H7 (cell line): ENCODE measurements at places on chromosomes 7 and 10.

DNA sequence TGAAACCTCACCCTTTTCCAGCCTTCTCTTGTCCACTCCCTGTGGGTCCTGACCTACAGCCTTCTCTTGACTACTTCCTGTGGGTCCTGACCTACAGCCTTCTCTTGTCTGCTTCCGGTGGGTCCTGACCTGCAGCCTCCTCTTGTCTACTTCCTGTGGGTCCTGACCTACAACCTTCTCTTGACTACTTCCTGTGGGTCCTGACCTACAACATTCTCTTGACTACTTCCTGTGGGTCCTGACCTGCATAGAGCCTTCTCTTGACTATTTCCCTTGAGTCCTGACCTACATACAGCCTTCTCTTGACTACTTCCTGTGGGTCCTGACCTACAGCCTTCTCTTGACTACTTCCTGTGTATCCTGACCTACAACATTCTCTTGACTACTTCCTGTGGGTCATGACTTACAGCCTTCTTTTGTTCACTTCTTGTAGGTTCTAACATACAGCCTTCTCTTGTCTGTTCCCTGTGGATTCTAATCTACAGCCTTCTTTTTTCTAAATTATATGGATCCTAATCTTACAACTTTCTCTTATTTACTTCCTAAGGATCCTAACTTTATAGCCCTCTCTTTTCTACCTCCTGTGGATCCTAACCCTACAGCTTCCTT lies 36.5 kb downstream of the C10orf71 start:
- DNase-seq: no peak

GRCh38 chr10:12799144-12799543 lies 202.4 kb downstream of the CCDC3 start:
- DNase-seq: no peak

DNA sequence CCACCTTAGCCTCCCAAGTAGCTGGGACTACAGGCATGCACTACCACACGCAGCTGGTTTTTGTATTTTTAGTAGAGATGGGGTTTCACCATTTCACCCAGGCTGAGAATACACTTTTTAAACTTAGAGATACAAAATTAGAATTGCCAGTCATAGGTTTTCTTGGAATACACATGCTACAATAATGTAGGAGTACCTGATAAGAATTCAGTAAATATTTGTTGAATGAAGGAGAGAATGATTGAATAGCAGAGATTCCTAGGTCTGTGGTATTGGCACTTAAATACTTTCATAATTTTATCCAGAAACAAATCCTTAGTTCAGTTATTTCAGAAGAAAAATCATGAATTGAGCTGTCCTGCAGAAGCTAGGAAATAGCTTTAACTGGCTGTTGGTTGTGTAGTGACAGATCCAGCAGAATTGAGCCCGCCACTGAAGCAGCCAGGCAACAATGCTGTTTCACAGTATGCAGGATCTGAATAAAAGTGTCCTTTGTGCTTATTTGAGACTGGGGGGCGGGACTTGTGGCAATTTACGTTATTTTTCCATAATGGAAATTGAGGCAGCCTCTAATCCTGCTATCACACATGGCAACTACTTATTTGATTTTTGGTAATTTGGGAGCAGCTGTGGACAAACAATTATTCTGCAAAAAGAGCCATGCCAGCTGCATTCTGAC lies 31.5 kb downstream of the NRF1 start:
- DNase-seq: no peak

DNA sequence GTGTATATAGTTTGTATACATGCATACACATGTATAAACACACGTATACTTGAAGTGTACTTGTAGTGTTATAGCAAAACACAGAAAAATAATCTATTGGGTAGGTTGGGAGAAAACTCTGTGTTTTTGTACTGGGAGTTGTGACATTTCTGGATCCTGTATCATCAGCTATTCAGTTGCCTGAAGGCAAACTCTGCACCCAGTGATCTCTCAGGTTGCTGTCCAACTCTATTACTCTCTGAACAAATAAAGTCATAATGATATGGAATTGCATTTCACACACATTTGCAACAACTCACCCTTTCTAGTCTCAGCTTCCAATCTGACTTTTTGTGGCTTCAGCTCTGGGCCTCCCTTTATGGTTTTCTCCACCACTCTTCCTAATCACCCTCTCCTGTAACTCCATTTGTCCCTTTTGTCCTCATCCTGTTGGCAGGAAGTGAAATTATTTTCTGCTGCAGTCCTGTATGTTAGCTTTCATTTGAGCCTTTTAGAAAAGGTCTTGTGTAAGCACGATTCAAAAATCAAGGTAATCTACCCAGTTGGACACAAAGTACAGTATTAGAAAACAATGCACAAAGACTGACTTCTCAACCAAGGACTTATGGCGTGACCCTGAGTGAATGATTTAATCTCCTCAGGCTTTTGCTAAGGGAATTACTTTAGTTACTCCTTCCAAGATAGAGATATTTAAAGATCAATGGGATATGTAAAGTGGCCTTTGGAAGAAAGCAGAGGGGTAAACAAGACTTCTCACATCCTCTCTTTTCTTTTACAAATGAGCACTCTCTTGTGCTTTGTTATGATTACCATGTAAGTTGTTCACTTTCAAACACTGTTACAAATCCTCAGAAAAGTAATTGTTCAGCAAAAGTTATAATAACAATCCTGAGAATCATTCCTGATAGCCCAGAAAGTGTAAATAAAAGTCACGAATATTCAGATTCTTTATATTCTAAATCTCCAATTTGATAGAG lies 249.1 kb downstream of the KCND2 start:
- peak; percentile 5 for DNase-seq

GRCh38 chr10:43362191-43362839 lies 9.1 kb upstream of the FXYD4 start:
- peak; percentile 94 for DNase-seq

DNA sequence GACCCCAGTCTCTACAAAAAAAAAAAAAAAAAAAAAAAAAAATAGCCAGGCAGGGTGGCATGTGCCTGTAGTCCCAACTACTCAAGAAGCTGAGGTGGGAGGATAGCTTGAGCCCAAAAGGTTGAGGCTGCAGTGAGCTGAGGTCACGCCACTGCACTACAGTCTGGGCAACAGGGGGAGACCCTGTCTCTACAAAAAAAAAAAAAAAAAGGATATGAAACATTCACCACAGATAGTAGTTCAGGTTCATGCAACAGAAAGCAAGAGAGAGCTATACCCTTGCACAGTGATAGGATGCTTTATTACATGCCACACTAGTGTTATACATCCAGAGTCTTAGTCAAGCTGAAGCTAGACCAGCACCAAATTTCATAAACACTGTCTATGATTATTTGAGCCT lies 148.4 kb upstream of the KAT6B start:
- no peak for DNase-seq

- peak; percentile 21 for DNase-seq
Observed at GRCh38 chr7:1709900-1710299, 39.8 kb downstream of the ELFN1 start.
